ENCODE measurements at places on chromosomes 1 and 21.

DNA sequence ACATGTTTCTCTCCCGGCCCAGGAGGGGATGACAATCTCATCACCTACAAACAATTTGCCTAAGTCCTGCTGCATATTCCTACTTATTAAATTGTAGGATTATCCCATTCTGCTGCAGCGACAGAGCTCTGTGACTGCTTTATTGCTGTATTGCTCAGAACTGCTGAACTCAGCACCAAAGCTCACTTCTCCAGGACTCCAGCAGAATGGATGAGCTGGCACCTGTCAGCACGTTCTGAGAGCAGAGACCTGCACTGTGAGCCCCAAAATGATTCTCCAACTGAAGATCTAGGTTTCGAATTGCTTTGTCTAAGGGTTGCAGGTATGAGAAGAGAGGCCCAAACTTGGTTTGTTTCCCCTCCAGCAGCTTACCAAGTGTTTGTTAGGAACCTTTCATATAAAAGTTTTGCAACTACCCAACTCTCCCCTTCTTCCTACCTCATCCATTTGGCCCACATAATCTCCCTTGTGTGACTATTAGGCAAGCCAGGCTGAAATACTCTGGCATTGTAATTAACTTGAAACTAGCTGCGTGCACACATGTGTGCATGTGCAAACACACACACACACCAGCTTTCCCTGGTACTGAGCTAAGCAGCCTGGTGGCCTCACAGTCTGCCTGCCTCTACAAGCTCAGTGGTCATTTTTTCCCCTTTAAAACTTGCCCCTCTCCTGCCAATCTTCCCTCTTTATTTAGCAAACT, 161.4 kb upstream of the CAMK1G start:
- no peak for DNase-seq

DNA sequence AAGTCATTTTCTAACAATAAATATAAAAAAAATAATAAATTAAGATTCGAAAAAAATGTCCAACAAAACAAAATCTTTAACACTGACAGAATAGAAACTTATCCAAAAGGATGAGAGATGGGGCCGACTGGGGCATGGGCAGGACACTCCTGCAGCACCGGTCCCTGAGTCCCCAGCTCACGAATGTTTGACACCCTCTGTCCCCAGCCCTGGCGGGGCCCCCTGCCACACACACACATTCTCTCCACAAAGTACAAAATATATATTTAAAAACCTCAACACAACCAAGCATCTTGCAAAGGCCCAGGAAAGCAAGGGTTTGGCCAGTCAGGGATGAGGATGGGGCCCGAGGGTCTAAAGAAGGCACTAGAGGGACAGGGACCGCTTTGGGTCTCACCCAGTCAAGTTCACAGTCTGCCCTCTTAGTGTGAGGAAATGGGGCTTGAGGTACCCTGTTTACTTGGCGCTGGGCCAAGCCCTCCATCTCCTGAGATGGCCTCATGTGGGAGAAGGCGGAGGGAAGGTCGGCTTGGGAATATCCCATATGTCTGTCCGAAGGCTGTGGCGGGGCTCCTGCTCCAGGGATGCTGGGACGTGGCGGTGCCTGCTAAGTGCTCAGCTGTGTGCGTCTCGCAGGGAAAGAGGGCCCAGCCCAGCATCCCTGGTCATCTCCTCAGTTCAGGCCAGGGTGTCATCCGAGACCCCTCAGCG, 31.3 kb downstream of the EPHA2 start:
- no peak for DNase-seq

DNA sequence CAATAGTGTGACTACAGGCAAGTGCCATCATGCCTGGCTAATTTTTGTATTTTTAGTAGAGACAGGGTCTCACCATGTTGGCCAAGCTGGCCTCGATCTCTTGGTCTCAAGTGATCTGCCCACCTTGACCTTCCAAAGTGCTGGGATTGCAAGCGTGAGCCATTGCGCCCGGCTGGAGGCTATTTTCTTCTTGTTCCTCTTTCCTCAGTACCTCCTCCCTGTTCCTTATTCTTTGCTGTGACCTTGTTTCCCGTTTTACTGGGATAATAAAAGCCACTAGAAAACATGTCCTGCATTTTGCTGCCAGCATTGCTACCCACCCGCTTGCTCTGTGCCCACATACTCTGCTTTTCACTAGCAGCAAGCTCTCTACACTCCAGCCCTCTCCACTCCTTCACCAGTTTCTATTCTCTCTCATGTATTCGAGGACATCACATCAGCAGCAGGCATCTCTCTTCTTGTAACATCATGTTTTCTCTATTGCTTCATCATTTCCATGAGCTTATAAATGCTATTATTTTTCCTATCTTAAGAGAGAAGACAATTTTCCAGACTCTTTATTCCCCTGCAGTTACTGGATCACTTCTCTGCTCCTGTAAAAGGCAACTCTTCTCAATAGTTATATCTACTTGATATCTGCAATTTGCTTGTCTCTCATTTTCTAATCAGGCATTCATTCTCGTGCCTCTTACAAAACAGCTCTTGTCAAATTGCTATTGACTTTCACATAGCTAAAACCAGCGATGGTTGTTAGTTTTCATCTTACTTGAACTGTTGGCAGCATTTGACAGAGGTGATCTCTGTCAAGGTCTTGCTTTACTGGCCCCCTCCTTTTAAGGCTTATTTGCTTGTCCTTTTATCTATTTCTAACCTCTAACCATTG, 34.5 kb upstream of the C21orf91 start:
- peak; percentile 2 for DNase-seq

DNA sequence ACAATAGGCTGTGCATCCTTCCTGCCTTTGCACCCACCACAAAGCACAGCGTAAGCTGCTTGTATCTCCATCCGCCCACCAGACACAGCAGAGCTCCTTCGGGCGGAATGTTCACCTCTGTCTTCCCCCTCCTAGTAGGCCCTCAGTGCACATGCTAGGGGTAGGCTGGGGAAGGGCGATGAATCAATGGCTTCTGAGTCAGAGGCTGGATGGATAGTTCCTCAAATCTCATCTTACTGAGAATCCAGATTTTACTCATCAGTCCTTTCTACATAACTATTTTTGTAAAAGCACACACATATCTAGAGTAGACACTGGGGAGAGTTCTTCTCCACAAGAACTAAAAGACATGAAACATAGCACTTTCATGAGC, 73.8 kb downstream of the BCAR3 start:
- no peak for DNase-seq

- no peak for DNase-seq
These were observed 25.7 kb downstream of the PSMB4 start for GRCh38 chr1:151425103-151425502.

GRCh38 chr1:165248969-165249571, 107.4 kb downstream of the LMX1A start:
- DNase-seq = no peak

- DNase-seq = no peak
These were observed 760 bp upstream of the TINAGL1 start for GRCh38 chr1:31575369-31576140.

DNA sequence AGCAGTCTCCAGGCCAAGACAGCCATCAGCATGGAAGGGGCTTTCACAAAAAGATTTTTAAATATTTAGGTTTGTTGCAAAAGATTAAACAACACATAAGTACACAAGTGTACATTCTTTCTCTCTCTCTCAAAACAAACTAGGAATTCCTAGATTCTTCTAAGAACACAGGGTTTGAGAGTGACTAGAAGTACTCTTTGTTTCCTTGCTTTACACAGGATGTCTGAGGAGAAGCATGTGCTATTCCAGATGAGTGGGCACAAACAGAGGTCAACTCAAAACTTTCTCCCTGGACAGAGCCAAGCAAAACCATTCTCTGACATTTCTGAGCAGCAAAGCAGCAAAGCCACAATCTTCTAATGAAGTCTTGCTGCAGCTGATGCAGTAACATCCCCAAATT, 210.6 kb upstream of the HOOK1 start:
- DNase-seq = no peak

GRCh38 chr21:35840949-35841348, 219.4 kb downstream of the SETD4 start:
- no peak for DNase-seq

- DNase-seq = no peak
These were observed 101.5 kb upstream of the ARHGEF16 start for GRCh38 chr1:3352952-3353331.

All from AML-193 (cell line).